Activated CD4-positive, alpha-beta memory T cell treated with anti-CD3 and anti-CD28 coated beads, Interleukin-2, amount 10 ng/mL, durations not matched to agents 7 days and 5 days (primary cell): ENCODE measurements at places on chromosomes 5 and 9.

- H3K4me3 ChIP-seq = no peak overlapping the region
- no peak for DNase-seq
- no peak overlapping the region for H3K27ac ChIP-seq
- H3K27me3 ChIP-seq = no peaks in the 10 kb centered on the region
- no peaks in the 10 kb centered on the region for H3K36me3 ChIP-seq
These were observed 198.3 kb downstream of the KCTD16 start for GRCh38 chr5:144369006-144369405.

DNA sequence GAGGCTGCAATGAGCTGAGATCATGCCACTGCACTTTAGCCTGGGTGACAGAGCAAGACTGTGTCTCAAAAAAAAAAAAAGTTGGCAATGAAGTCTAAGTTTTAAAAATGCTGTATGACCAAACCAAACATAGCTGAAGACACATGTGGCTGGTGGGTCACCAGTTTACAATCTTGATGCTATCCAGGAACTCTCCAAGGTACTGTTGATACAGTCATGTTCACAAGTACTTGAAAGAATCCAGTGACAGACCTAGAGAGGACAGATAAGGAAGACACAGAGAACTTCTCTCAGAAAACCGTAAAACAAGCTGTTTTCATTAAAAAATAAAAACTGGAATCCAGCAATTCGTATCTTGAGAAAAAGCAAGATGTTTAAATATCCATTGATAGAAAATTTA lies 95.7 kb downstream of the ACTBL2 start:
- no peak overlapping the region for H3K4me3 ChIP-seq
- peaks cover 15% of the 10 kb centered on the region for H3K4me1 ChIP-seq
- DNase-seq = no peak
- no peak overlapping the region for H3K27ac ChIP-seq
- H3K36me3 ChIP-seq = no peaks in the 10 kb centered on the region
- peaks cover 2% of the 10 kb centered on the region for H3K27me3 ChIP-seq

- peaks cover 14% of the 10 kb centered on the region for H3K27me3 ChIP-seq
- peak overlapping the region; percentile 87 for H3K4me3 ChIP-seq
- peak overlapping the region; percentile 87 for H3K27ac ChIP-seq
- peaks cover 40% of the 10 kb centered on the region for H3K4me1 ChIP-seq
These were observed 708 bp upstream of the CSNK1G3 start for GRCh38 chr5:123511290-123511647.

DNA sequence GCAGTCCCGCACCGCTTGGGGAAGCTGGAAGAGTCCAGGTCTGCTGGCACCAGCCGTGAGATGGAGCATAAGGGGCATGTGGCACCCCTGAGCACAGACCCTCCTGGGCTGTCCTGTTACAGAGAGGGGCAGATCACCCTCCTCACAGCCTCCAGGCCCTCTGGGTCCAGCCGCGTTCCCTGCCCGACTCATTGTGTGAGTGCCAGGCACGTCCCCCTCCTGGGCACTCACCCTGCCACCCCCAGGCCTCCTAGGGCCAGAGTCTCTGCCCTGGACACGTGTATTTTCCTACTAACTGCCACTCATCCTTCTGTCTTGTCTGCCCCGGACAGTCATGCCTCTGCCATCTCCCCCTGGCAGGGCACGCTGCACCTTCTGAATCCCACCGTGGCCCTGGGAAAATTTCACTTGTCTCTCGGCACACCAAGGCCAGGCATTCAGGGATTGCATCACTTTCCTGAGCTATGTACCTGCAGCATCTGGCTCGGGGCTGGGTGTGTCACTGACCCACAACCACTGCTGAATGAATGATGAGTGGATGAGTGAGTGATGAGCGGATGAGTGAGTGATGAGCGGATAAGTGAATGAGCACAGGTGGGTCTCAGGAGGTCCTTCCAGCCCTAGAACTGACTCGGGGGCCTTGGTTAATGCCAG lies 21.5 kb upstream of the FCN1 start:
- H3K27me3 ChIP-seq = no peaks in the 10 kb centered on the region
- no peaks in the 10 kb centered on the region for H3K4me1 ChIP-seq
- H3K36me3 ChIP-seq = no peaks in the 10 kb centered on the region
- no peak overlapping the region for H3K4me3 ChIP-seq

GRCh38 chr5:38601133-38601862 lies 44.9 kb upstream of the LIFR start:
- H3K27me3 ChIP-seq = peaks cover 3% of the 10 kb centered on the region
- H3K4me1 ChIP-seq = no peaks in the 10 kb centered on the region
- DNase-seq = no peak
- no peak overlapping the region for H3K27ac ChIP-seq
- H3K36me3 ChIP-seq = no peaks in the 10 kb centered on the region
- no peak overlapping the region for H3K4me3 ChIP-seq

DNA sequence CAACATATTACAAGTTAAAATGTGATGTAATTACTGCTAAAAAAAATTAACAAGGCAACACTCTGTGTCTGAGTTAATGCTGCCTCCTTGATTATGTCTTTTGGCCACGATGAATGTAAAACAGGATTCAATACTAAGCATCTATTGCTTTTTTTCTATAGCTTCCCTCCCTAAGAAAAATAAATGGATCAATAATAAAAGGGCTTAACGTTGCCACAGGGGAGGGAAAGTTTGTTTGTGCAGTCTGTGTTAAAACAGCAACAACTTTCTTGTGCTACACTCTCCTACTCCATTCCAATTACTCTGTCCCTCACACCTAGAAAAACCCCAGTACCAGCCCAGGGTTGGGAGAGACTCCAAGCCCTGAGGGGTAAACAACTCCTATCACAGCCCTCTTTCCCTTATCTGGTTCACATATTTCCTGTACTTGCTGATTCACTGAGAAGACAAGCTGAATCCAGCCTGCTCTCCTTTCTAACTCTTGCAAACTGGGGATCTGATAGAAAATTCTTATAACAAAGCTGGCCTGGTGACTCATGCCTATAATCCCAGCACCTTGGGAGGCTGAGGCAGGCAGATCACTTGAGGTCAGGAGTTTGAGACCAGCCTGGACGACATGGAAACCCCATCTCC lies 44.8 kb downstream of the PTPN3 start:
- H3K4me1 ChIP-seq = peaks cover 21% of the 10 kb centered on the region
- no peaks in the 10 kb centered on the region for H3K36me3 ChIP-seq
- no peak for DNase-seq
- H3K27me3 ChIP-seq = peaks cover 37% of the 10 kb centered on the region

GRCh38 chr5:103211576-103212561 lies 46.7 kb upstream of the MACIR start:
- DNase-seq = no peak
- H3K27ac ChIP-seq = peak overlapping the region; percentile 67
- H3K4me3 ChIP-seq = peak overlapping the region; percentile 34
- peaks cover 35% of the 10 kb centered on the region for H3K4me1 ChIP-seq
- H3K27me3 ChIP-seq = no peaks in the 10 kb centered on the region

- H3K27ac ChIP-seq = no peak overlapping the region
- no peaks in the 10 kb centered on the region for H3K27me3 ChIP-seq
These were observed 423.0 kb upstream of the CD180 start for GRCh38 chr5:67619636-67620035.

DNA sequence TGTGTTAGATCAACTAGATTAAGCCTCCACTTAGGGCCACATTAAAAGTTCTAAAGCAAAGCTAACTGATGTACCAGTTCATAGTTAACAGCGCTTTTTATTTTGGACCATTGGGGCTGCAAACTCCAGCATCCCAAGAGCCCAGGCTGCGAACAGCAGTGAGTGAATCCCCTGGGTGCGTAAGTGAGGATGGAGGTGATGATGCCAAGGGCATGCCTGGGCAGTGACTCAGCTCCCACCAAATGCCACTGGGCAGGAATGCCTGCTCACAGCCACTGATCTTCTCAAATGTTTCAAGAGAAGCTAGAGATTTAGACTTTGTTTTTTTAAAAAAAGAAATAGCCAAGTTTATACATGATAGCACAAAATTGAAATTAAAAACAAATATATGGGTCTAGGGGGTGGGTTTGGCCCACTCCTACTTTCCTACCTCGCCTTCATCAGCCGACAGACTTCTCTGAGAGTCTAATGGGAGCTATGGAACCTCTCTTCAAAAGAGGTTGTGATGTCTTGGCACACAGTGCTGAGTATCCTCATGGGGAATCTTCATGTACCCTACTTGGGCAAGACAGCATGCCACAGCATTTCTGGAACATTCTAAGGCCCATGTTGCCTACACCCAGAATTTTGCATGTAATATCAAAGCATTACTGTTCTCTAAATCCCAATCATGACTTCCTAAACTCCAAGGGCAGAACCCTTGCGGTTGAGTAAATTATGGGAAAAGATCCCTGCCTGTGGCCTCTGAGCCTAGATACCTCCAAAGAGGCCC lies 398.1 kb downstream of the EBF1 start:
- DNase-seq = no peak
- H3K27ac ChIP-seq = no peak overlapping the region
- H3K27me3 ChIP-seq = peaks cover 7% of the 10 kb centered on the region
- no peaks in the 10 kb centered on the region for H3K4me1 ChIP-seq
- no peak overlapping the region for H3K4me3 ChIP-seq

DNA sequence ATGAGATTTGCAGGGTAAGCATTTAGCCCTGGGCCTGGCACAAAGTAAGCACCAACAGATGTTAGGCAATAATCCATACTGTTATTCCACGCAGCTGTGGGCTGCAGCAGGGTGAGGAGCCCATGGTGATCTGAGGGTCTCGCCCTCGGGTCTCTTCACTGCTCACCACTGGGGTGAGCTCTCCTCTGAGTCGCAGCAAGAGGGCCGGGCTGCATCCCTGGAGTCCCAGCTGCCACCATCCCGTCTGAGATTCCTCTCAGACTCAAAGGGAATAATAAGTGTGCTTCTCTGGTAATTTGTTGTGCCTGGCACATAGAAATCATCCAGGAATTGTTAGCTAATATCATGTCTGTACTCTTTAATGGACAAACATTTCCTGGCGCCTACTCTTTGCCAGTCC lies 6.9 kb downstream of the NKX2-5 start:
- no peak for DNase-seq
- peaks cover 13% of the 10 kb centered on the region for H3K4me1 ChIP-seq
- no peak overlapping the region for H3K27ac ChIP-seq
- H3K27me3 ChIP-seq = peaks cover 73% of the 10 kb centered on the region

- H3K27ac ChIP-seq = no peak overlapping the region
- H3K27me3 ChIP-seq = no peaks in the 10 kb centered on the region
- no peaks in the 10 kb centered on the region for H3K4me1 ChIP-seq
- no peak for DNase-seq
- H3K4me3 ChIP-seq = no peak overlapping the region
These were observed 1304.4 kb upstream of the CDH6 start for GRCh38 chr5:29889051-29889450.

DNA sequence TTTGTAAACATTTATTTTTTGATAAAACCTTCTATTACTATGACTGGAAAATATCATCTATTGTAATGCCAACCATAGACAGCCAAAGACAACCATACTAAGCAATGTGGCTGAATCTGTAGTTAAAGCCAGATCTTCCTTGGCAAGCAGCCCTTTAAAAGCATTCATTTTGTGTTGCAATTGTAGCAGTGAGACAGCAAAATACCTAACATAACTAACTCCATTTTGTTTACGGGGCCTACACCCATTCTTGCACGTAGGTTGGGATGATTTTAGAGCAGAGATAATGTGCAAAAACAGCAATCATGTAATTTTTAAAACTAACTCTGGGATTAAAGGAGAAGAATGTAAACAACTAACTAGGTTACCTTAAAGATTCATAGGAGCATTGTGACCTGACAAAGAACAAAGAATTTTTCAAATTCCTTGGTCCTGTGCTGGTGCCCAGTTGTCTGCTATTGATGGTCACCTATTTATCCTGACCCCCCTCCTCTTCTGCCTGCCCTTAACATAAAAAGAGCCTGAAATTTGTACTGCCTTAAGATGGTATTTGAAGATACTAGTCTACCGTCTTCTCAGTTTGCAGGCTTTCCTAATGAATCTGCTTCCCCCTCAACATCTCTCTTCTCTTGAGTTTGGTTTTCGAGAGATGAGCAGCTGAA lies 10.6 kb downstream of the IFNA1 start:
- no peaks in the 10 kb centered on the region for H3K36me3 ChIP-seq
- no peaks in the 10 kb centered on the region for H3K4me1 ChIP-seq
- no peak overlapping the region for H3K4me3 ChIP-seq

DNA sequence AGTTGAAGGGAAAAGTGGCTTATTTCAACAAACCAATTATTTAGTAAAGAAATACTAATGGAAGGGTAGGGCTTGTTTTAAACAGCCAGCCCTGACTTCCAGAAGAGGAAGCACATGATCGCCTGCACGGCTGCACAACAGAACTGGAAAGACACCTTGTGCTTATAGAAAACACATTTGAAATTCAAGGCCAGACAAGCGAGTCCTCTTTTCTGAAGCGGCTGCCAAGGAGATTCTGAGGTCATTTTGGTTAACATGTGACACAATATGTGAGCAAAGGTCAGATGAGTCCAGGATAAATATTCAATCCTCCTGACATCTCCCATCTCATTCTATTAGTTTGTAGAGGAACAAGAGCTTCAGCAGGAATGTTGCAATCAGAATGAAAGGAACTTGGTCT lies 461.4 kb upstream of the ST8SIA4 start:
- no peaks in the 10 kb centered on the region for H3K36me3 ChIP-seq
- H3K27ac ChIP-seq = no peak overlapping the region
- no peaks in the 10 kb centered on the region for H3K27me3 ChIP-seq
- H3K4me1 ChIP-seq = no peaks in the 10 kb centered on the region
- DNase-seq = no peak

DNA sequence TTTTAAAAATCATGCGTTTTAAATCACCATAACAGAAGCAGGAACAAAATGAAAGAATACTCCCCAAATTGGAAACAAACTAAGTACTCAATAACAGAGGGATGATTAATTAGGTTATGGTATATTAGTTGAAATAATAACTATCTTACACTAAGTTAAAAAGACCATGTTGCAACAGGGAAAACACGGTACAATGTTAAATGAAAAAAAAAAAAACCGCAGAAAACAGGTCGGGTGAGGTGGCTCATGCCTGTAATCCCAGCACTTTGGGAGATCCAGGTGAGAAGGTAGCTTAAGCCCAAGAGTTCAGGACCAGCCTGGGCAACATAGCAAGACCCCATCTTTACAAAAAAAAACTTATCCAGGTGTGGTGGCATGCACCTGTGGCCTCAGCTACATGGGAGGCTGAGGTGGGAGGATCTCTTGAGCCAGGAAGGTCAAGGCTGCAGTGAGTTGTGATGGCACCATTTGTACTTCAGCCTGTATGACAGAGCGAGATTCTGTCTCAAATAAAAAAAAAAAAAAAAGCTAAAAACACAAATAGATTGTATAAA lies 2.4 kb upstream of the PTPN3 start:
- H3K36me3 ChIP-seq = peaks cover 4% of the 10 kb centered on the region
- peaks cover 4% of the 10 kb centered on the region for H3K4me1 ChIP-seq

- H3K27me3 ChIP-seq = no peaks in the 10 kb centered on the region
- H3K4me3 ChIP-seq = peak overlapping the region; percentile 94
- H3K36me3 ChIP-seq = peaks cover 18% of the 10 kb centered on the region
- peak overlapping the region; percentile 97 for H3K27ac ChIP-seq
- H3K4me1 ChIP-seq = peaks cover 37% of the 10 kb centered on the region
- no peak for DNase-seq
These were observed 715 bp upstream of the C5orf34 start for GRCh38 chr5:43515678-43516048.

GRCh38 chr5:95631991-95632675 lies 12.2 kb downstream of the GPR150 start:
- peak overlapping the region; percentile 95 for H3K27ac ChIP-seq
- H3K27me3 ChIP-seq = peaks cover 12% of the 10 kb centered on the region
- peaks cover 23% of the 10 kb centered on the region for H3K4me1 ChIP-seq
